Activated naive CD4-positive, alpha-beta T cell (primary cell): ENCODE measurements at places on chromosomes 11 and 22.

GRCh38 chr11:59812220-59812619 lies 1.6 kb upstream of the MRPL16 start:
- DNase-seq: no peak

GRCh38 chr11:79940974-79941735 lies 500.3 kb upstream of the TENM4 start:
- DNase-seq: no peak

DNA sequence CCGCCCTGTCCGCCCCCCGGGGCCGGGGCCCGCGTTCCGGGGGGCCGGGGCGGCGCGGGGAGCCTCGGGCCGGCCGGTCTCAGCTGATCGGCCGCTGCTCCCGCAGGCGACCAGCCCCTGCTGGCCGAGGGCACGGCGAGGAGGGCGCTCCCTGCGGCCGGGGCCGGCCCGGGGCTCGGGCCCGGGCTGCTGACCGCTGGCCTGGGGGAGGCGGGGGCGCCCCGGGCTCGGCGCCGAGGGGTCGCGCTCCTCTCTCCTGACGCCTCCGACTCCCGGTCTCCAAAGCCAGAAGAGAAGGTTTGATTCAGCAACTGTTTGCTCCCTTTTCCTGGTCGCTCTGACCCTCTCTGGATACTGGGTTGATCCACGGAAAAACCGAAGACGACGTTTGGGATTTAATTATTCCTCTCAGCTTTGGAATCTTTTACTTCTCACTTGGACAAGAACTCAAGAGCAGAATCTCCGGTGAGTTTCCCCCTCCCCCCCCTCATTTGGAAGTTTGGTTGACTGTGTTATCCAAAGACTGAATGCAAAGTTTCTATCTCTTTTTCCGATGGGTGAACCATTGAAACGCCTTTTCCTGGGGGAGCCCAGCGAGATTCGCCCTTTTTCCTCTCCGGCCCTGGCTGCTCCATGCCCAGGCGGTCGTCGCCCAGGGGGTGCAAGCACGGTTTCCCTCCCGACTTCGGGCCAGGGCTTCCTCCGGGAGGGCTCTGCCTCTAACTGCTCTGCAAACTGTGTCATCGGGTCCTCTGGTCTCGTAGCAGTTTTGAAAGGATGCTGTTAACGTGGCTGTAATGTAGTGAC lies 725 bp downstream of the KDM2A start:
- no peak for DNase-seq

DNA sequence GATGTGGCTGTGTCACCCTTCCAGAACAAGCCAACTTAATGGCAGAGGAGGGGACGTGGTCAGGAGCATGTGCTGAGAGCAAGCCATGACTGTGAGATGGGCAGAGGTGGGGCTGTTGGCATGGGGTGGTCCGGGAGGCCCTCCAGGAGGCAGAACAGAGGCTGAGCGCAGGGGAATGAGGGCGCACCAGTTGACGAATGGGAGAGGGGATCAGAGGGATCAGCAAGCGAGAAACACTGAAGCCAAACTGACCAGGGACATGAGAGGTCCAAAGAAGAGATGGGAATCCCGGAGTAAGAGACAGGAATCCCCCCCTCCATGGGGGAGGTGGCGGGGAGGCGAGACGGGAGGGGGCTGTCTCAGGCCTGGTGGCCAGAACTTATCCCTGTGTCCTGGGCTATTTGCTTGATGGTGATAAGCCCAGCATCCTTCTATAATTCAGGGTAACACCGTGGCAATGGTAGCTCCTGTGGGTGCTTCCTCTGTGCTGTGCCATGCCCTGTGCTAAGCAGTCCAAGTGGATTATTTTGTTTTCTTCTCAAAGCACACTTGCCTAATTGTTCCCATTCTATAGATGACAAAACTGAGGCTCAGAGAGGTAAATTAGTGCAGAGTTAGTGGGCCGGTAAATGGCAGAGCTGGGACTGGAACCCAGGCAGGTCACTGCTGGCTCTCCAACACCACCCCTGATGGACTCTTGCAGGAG lies 83.4 kb upstream of the SHISAL1 start:
- DNase-seq: no peak

DNA sequence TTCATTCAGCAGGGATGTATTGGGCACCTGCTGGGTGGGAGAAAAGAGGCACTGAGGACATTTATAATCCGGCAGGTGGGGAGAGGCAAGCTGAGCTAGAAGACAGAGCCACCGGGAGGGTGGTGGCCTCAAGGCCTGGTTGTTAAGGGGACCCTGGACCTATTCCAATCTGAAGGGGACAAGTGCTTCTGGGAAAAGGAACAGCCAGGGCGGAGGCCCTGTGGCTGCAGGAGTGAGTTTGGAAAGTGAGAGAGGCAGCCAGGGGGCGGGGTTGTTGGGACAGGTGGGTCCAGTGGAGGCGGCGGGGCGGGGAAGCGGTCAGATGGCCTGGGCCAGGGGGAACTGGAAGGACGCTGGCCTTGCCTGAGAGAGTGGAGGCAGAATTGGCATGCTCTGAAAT lies 29.1 kb downstream of the ANO1 start:
- DNase-seq: no peak

GRCh38 chr22:39593066-39593930 lies 22.7 kb downstream of the CACNA1I start:
- DNase-seq: no peak

DNA sequence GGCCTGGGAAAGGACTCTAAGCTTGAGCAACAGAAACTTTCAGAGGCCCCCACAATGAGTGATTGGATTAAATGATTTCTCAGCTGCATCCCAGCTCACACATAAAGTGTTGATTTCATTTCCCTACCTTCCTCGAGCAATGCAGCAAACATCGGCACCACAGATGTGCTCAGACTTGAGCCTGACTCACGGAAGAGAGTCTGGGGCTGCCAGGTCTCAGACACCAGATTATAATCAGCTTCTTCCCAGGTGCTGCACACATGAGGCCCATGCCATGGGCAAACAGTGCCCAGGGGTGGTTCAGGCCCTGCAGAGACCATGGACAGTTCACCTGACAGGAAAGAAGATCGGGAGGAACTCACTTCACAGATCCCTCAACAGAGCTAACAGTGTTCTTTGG lies 226.6 kb upstream of the TENM4 start:
- DNase-seq: no peak

GRCh38 chr22:42001121-42001520 lies 2.5 kb downstream of the WBP2NL start:
- DNase-seq: no peak

DNA sequence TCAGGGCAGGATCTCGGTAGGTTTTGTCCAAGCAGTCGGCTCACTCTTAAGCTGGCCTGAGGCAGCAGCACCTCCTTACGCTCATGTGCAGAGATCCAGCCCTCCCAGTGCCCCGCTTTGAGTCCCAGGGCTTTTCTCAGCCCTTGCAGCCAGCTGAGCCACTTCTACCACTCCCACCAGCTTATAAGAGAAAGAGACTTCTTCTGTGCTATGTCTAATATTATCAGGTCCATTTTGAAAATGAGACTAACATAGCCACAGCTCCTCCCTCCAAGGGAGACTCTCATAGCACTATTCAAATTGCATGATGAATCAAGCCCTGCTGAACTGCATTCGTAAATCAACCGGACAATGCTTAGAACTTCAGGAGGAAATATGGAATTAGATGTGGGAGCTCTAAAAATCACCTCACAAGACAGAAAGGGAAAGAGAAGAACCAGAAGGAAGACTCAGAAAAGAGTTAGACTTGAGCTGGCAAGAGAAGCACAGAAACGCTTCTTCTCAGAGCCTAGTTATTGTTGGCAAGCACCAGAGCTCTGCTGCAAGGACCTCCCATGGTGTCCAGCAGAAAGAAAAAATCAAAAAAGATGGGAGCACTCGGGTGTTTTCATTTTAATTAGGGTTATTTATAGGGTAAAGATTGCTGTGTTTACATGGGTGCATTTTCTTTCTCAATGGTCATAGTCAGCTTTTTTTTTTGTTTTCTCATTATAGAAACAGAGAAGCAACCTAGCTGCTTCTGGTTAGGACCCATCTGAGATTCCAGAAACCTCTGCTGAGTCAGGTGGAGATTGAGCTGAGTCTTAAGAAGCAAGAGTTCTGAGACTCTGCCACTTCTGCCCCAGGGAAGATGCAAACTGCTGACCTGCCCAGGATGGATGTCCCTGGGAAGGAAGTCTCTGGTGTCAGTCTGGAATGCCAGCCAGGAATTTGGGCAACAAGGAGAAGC lies 181.4 kb downstream of the ETS1 start:
- no peak for DNase-seq

DNA sequence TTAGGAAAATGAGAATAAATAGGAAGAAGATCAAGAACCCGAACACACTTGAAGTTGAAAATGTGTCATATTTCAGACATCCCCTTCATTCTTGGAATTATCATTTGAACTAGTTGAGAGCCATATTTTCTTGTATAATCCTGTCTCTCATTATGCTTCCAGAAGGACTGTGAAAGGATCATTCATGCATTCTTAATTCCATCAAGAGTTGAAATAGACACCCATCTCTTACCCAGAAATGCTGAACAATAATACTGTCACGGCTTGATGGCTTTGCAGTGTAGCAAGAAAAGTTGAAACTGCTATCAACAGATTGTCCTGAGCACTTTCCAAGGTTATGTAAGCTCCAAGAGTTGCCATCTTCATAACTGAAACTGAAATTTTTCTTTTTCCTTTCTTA lies 79.7 kb downstream of the ARHGAP42 start:
- DNase-seq: no peak

GRCh38 chr11:64025205-64025604 lies 10.5 kb upstream of the FLRT1 start:
- DNase-seq: no peak

DNA sequence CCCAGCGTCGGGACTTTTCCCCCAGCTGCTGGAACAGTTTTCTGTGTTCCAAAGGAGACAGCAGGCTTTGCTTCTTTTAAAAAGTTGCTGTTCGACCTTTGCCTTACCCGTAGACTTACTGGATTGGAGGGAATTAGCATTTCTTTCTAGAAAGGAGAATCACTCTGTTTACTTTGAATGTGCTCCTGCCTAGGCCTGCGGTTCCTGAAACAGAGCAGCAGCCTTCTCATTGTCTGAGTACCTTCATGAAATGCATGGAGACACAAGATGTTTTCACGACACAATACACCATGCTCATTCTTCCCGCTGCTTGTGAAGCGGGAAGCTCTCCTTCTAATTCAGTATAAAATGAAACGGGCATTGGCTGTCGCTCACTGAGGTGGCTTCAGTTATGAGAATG lies 196.2 kb downstream of the TBC1D22A start:
- no peak for DNase-seq

DNA sequence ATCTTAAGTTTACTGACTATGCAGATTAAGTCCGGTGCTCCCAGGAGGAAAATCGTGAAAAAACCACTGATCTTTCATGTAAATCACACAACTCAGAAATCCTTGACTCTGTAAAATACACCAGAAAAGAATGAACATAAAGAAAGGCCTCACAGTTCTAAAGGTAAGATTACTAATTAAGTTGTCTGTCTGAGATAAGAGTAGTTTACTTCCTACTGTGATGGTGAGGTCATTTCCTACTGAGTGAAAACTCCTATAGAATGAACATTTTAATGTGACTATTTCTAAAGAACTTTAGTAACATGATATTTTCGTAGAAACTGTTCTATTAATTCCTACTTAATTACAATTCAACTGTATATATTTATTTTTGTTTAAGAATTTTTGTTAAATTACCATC lies 774.4 kb upstream of the CHORDC1 start:
- no peak for DNase-seq

- no peak for DNase-seq
Measured at GRCh38 chr11:119030029-119030328, 698 bp downstream of the SLC37A4 start.

DNA sequence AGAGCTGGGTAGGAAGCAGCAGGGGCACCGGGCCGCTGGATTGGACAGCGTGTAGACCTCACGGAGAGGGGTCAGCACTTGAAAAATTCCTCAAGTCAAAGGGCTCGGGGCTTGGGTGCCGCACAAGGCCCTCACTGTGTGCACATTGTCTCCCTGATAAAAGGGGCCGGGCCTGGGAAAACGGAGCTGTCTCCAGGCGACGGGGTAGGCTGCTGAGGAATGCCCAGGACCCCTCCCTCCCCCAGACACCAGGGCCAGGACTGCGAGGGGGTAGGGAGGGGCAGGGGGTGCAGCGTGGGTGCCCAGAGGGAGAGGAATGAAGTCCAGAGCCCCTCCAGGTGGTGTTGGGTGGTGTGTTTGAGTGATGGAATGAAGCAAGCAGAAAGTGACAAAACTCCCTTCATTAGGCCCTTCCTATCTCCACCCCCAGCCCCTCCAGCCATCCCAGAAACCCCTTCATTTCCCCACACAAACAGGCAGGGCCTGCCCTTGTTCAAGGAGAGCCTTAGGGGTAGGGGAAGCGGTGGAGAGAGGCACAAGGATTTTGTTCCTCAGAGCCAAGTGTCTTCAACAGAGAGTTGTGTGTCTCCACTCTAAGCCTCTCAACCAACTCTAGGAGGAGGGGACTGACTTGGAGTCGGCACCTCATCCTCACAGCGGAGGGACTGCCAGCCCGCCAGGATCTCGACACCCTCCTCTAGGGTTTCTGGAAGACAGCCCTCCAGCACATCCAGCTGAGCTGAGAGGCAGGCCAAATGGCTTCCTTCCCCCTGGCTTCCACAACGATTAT lies 63.9 kb downstream of the SYN3 start:
- DNase-seq: no peak

- DNase-seq: no peak
Measured at GRCh38 chr11:45644981-45645889, 20.2 kb downstream of the CHST1 start.

DNA sequence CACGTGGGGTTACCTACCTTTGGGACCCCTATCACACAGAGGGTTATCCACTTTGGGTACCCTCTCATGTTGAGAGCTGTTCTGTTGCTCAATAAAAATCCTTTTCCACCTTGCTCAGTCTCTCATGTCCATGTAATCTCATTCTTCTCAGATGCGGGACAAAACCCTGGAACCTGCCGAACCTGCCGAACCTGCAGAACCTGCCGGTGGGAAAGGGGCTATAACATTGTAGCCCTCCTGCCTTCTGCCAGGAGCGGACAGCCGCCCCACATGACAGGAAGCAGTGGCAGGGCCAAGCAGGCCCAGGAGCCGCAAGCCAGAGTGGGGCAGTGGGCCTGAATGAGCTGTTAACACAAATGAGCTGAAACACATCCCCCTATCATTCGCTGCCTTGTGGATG lies 18.1 kb downstream of the NPAT start:
- no peak for DNase-seq

DNA sequence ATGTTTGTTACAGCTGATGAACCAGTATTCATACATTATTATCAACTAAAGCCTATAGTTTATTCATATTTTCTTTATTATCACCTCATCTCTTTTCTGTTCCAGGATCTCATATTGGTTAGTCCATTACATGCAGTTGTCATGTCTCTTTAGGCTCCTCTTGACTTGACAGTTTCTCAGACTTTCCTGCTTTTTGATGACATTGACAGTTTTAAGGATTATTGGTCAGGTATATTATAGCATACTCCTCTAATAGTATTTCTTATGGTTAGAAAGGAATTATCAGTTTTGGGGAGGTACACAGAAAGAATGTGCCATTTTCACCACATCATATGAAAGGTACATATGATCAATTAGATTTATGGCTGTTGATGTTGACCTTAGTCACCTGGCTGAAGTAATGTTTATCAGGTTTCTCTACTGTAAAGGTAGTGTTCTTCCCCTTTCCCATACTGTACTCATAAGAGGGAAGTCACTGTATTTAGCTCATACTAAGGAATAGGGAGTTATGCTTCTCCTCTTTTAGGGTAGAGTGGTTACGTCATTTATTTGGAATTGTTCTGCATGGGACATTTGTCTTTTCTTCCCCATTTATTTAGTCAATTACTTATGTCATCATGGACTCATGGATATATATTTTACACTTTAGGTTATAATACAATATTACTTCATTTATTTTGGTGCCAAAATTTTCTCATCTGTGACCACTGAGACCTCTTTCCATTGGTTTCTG lies 9.4 kb upstream of the ANO3 start:
- no peak for DNase-seq
